ENCODE measurements at places on chromosomes 7 and 10.

DNA sequence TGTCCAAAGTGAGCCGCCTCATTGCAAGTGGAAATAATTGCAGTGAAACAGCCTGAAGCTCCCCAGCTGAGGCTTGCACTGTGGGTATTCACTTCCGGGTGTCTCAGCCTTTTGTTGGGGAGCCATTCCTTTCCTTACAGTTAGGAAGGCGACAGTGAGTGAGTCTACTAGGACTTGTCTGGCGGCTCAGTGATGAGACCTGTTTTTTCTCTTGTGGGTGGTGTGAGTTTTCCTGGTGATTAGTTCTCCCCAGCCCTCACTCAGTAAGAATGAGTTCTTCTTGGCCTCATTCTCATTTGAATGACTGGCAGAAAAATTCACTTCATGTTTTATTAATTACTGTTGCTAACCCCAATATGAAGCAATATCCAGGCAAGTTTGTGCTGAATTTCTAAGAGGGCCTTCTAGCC, 2.6 kb downstream of the PGAM1 start:
- DNase-seq = no peak

GRCh38 chr7:158377800-158378623, 209.6 kb downstream of the PTPRN2 start:
- DNase-seq = no peak

DNA sequence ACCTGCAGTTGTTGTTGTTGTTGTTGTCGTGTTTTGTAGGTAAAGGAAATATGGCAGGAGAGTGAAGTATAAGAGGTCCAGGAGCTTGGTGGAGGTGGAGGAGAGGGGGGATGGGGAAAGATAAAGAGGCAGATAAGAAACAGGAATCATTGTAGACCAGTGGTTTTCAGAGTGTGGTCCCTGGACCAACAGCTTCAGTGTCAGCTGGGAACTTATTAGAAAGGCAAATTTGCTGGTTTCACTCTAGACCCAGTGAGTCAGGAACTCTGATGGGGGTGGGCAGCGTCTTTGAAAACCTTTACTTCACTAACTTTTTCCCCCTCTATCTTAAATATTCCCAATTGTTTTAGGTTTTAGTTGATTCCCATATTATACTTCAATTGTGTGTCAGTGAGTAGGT, 241.5 kb downstream of the AUTS2 start:
- no peak for DNase-seq

DNA sequence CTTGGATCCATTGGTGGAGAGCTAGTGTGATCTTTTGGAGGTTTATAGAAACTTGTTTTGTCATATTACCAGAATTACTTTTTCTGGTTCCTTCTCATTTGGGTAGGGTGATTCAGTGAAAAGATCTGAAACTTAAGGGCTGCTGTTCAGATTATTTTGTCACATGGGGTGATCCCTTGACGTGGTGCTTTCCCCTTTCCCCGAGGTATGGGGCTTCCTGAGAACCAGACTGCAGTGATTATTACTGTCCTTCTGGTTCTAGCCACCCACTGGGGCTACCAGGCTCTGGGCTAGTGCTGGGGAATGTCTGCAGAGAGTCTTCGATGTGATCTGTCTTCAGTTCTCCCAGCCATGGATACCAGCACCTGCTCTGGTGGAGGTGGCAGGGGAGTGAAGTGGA, 1030.0 kb downstream of the GRM8 start:
- DNase-seq = no peak

DNA sequence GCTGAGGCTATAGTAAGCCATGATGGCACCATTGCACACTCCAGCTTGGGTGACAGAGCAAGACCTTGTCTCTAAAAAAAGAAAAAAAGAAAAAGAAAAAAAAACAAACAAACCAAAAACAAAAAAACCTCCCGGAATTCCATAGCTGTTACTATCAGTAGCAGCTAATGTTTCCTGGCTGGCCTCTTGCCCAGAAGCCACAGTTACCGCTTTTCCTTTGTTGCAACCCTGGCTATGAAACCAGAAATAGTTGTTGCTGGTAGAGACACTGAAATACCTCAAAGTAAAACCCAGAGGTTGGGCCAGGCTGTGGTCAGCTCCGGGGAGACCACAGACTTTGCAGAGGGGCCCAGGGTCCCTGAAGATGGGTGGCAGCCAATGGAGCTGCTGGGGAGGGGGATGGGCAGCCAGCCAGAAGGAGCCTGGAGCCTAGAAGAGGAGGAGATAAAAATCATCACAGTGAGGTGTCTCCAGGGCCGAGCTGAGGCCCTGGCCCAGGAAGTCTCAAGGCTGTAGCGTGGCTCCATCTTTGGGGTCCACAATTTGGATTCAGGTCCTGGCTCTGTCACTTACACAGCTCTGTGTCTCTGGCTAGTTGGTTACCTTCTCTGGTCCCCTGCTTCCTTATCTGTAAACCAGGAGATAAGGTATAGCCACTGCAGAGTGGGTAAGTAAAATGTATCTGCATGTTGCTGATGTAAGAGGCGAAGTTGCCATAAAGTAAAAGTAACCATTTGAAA, 3.4 kb upstream of the CHST12 start:
- DNase-seq = no peak

DNA sequence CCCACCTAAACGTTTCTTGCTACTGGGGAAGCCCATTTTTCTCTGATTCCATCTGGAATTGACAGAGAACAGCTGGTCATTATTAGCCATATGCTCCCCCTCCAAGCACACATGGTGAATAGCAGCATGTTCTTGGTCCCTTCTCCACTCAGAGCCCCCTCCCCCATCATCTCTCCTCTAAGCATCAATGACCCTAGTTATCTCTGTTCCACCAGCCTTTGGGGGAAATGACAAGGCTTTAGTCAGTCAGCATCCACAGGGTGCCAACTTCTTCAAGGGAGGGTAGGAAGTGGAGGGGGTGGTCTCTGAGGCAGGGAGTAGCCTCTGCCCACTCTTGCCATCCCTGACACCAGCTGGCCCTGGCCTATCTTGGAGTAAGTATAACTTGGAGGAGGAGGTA, 163.1 kb downstream of the UBE2H start:
- DNase-seq = no peak

DNA sequence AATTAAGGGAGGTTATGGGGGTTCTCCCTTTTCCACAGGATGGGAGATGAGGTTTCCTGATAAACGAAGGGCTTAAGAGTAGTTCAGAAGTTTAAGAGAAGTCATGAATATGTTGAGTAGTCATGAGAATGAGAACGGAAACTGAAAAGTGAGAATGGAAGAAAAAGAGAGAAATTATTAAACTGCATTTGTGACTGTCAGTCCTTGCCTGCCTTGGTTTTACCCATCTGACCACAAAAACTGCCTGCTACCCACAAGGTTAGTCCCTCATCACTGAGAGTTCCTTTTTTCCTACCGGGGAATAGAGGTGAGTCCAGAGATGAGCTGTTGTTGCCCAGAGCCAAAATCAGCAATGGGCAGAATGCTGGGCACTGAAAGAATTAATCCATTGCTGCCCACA, 174.1 kb upstream of the BET1 start:
- no peak for DNase-seq

DNA sequence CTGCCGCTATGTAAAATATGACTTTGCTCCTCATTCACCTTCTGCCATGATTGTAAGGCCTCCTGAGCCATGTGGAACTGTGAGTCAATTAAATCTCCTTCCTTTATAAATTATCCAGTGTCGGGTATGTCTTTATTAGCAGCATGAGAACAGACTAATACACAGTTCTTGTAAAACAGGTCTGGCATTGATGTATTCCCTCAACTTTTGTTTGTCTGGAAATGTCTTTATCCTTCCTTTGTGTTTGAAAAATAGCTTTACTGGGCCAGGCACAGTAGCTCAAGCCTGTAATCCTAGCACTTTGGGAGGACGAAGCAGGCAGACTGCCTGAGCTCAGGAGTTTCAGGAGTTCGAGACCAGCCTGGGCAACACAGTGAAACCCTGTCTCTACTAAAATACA, 14.5 kb downstream of the IPMK start:
- DNase-seq = no peak

DNA sequence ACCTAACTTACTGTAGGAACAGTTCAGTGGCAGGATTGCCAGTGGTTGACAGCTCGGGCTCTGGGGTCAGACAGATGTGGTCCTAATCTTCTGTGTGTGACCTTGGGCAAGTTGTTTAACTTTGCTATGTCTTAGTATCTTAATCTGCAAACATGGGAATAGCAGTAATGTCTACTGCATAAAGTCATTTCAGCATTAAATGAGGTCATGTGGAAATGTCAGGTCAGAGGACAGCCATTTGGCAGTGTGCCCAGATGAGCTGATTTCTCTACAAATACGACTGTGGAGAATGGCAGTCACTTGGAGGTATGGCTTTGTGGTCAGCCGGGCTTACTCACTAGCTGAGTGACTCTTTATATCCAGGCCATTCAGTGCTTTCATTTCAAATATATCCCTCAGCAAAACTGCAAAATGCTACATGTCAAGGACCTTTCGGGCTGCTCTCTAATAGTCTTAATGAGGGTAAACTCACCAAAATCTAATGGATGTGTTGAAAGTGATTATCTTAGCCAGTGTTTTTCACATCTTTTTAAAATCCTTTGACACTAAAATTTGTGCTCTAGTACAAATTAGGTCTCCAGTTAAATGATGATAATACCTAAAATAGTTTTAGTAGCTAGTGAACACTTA, 171.4 kb downstream of the ST7 start:
- DNase-seq = no peak

GRCh38 chr10:2980791-2981360, 86.5 kb upstream of the PFKP start:
- no peak for DNase-seq

- no peak for DNase-seq
Measured at GRCh38 chr10:33398796-33399195, 64.3 kb upstream of the NRP1 start.

GRCh38 chr7:159172400-159172799, 27.7 kb upstream of the VIPR2 start:
- DNase-seq = no peak

DNA sequence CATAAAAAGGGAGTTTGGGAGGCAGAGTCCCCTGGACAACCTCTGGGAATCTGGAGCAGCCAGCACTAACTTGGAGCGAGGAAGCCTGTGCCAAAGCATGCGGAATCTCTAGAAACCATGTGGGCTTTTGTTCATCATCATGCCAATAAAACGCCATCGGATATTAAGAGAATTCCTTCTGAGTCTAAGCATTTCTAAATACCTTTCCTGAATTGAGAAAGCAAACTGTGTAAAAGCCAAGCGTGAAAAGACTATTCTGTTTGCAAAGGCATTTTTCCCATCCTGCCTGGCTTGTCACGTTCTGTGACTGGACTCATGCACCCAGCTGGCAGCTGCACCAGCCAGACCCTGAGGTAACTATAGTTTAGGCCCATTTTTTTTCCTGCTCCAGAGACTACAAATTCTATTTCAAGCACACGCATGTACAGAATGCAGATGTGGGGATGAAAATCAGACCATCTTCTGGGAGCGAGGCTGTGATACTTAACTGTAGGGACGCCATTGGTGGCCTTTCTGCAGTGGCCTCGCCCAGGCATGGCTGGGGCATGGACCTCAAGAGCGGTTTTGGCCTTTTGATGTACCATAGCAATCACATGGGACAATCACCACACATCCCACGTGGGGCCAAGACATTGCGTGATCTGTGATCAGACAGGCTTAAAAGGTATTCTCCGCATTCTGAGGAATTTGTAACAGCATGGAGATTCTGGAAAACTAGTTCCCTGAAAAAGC, 218.9 kb downstream of the KIAA1217 start:
- no peak for DNase-seq

DNA sequence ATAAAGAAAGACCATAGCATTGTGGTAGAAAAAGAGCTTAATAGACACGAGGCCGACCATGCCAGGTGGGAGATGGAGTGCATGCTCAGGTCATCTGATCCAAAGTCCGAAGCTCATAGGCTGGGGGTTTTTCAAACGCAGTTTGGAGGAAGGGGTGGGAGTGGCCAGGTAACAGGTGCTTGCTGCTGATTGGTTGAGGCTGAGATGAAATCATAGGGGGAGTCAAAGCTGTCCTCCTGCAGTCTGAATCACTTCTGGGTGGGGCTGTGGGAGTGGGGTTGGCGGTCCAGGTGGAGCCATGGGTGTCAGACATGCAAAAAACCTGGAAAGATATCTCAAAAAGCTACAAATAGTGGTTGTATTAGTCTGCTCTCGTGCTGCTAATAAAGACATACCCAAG, 2.8 kb upstream of the ERCC6 start:
- DNase-seq = no peak

Data from T-helper 1 cell (primary cell).